Stimulated activated CD4-positive, alpha-beta T cell treated with anti-CD3 and anti-CD28 coated beads, Interleukin-15, amount 100 ng/mL, for 1 hour (primary cell): ENCODE measurements at places on chromosomes 16 and 17.

- DNase-seq, result no peak
Measured at GRCh38 chr17:19418251-19418992, 7.4 kb downstream of the RNF112 start.

DNA sequence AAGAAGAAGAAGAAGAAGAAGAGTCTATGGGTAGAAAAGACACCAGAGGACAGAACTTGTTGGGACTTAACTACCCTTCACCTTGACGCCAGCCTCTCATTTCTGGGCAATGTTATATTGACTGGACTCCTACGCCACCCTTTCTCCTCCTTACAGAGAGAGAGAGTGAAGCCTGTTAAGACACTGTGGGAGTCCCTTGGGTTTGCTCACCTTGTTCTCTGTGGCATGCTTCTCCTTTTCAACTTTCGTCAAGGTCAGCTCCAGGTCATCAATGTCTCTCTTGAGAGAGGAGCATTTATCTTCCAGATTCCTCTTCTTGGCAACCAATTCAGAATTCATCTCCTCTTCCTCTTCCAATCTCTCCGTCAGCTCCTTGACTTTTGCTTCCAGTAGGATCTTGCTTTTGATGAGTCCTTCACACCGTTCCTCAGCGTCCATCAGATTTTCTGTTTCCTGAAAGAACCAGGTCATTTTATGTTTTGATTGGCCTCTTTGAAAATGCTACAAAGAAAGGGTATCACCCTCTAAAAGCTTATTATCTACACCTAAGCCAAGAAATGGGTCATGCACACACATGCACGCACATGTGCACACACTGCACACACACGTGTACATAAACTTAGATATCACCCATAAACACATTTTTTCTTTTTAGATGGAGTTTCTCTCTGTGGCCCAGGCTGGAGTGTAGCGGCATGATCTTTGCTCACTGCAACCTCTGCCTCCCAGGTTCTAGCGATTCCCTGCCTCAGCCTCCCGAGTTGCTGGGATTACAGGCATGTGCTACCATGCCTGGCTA lies 48.8 kb downstream of the MYH13 start:
- DNase-seq, result no peak

DNA sequence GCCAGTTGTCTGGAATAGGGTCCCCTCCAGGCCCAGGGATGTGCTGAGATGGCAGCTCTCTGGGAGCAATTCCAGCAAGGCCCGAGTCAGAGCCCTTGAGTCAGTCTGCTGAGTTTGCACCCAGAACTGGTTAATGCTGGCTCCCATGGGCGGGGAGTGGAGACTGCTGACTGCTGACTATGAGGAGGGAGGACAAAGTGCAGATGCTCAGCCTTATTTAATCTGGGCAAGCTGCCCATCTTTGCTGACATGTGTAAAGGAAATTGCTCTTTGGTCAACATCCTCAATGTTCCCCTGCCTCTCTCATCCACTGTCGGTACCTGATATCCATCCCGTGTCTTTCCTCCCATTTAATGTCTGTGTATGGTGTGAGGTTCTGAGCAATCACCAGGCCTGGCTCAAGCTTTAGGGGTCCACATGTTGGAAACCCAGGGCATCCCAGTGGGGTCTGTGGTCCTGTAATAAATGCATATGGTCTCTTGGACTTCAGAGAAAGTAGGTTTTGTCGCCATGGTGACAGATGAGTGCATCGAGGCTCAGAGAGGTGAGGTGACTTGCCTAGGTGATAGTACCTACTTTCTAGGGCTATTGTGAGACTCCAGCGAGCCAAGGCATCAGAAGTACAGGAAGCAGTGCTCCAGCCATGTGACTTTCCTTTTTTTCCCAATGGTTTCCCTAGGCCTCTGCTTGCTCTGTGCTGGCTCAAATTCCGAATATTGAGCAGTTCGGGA lies 20.0 kb upstream of the RNF135 start:
- no peak for DNase-seq

- DNase-seq, result no peak
Measured at GRCh38 chr16:52993179-52993578, 59.5 kb downstream of the CHD9NB start.

GRCh38 chr17:75488693-75489510 lies 26.4 kb downstream of the CASKIN2 start:
- no peak for DNase-seq

GRCh38 chr16:85858984-85859817 lies 39.8 kb upstream of the IRF8 start:
- no peak for DNase-seq

GRCh38 chr17:49579522-49579921 lies 3.9 kb downstream of the NXPH3 start:
- no peak for DNase-seq

GRCh38 chr16:11010575-11011221 lies 66.3 kb downstream of the CLEC16A start:
- no peak for DNase-seq

DNA sequence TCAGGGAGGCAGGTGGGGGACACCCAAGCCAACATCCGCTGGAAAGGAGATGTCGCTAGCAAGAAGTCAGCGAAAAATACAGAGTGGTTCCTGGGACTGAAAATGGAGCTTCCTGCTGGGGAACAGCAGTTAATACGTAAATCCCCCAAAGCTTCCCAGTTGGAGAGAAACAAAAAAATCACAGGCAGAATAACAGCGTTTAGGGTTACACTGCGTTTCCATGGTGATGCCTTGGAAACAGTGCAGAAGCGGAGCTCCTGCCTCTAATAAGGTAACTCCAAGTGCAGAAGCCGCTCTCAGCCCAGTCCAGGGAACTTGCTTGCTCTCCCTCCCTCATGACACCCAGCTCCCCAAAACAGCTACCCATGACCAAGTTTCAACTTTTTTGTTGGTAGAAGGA lies 73.4 kb downstream of the PLD6 start:
- DNase-seq, result no peak

- DNase-seq, result no peak
Measured at GRCh38 chr17:77467521-77467920, 326.8 kb downstream of the SEC14L1 start.

DNA sequence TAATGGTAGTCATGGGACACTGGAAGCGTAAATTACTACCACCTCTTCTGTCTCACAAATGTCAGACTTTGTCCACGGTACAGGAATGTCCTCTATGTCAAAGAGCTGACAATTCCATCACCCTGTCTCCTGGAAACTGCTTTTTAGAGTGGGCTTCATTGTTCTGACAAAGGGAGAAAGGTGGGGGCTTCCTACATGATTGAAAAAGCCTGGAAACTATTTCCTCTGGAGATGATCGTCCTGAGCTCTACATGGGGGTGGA lies 53.1 kb downstream of the VAT1L start:
- no peak for DNase-seq

DNA sequence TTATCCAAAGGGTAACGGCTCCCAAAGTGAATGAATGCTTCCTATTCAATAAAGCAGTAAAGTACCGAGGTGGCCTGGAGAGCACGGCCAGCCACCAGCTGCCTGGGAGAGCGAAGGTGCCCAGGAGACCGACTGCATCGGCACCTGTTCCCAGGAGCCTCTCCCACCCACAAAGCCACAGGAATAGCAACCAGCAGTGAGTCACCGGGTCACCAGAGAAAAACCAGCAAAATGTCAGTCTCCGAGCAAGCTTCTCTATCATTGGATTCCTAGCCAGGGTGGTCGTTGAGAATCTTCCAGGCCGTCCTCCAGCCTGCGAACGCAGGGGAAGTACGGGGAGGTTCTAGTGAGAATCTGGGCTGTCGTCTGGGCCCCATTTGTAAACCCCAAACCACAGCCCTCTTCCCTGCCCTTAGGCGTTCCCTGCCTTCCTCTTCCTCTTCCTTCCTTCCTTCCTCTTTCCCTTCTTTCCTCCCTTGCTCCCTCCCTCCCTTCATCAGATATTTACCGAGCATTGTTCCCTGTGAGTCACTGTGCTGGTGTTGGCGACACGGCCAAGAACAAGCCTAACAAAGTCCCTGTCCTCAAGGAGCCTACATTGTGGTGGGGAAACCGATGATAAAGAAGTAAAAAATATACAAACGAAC lies 114.6 kb downstream of the SLC39A11 start:
- DNase-seq, result no peak

DNA sequence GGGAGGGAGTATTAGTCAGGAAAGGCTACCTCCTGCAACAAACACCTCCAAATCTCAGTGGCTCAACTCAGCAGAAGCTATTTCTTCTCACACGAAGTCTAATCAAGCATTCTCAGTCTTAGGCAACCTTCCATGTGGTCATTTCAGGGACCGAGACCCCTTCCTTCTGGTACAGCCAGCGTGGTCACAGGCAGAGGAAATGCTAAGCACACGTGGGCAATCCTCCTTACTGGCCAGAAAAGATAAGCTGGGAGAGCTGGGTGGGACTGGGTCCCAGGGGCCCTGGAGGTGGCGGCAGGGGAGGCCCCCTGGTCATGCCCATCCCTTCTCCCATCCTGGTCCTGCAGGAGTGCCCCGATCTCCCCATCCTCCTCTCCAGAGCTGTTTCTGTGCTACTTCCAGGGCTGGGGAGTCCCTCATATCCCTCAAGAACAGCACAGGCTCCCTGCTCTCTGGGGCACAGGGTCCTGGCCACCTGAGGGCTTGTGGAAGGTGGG lies 5.7 kb upstream of the CX3CL1 start:
- no peak for DNase-seq

GRCh38 chr17:2174014-2174413 lies 119.1 kb downstream of the HIC1 start:
- DNase-seq, result no peak

- peak; percentile 95 for DNase-seq
Measured at GRCh38 chr17:44324571-44325275, at the start of gene SLC25A39. SLC25A39 (minus strand) TSS chr17:44324823; CDS start chr17:44323562, 1,261 bp downstream.

- DNase-seq, result no peak
Measured at GRCh38 chr16:55007504-55007903, 76.8 kb downstream of the IRX5 start.

DNA sequence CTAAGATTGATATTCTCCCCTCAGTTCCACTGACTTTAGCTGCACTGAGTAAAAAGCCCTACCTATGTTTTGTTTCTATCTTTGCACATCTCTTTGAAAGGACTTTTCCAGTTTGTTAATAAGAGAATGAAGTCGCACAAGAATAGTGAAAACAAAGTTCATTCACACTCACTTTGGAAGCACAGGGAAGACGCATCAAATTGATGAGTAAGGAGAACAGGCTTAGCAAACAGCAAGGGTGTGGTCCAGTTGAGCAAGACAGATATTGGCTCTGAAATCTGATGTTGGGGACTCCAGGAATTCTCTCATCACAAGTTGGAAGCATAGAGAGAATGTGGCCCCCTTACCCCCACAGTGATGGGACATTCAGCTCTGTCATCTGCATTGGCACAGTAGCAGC lies 221.3 kb downstream of the CDH11 start:
- DNase-seq, result no peak

DNA sequence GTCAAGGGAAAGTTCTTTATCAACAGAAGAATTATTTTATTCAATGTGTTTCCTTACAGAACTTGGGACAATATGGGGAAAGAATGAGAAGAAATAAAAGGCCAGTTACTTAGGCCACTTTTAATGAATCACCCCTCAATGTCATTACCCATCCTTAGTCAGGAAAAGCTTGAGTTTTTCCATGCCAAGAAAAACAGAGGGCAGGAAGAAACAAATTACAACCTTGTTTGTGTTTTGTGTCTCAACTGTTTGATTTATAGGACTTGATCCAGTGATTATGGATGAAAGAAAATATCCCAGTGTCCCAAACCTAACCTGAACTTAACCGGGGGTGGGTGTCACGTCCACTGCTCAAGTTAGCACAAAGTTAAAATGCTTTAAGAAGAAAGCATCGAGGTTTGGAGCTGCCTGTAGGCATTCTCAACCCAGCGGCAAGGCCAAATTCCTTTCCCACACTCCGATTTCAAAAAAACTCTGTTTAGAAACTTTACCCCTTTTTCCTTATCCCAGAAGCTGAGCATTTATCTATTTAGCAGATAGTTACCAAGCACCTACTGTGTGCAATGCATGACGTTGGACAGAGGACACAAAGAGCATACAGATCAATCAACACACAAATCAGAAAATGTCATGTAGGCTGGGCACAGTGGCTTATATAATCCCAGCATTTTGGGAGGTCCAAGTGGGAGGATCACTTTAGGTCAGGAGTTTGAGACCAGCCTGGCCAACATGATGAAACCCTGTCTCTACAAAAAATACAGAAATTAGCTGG lies 14.0 kb upstream of the CYB5B start:
- no peak for DNase-seq

DNA sequence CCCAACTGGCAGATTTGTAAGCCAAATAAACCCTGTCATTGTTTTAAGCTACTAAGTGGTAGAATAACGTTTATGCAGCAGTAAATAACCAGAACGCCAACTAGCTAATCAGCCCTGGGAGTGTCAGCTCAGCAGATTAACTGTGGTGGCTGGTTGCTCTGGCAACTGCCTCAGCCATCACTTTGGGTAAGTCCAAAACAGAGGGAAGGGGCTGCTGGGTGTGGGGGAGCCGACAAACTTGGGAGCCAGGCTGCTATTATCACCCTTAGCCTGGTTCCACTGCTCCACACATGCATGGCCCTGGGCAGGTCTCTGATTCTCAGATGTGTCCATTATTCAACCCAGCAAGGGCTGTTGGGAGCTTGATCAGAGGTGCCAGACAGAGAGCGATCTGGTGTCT lies 22.2 kb upstream of the RHOT1 start:
- DNase-seq, result no peak

- no peak for DNase-seq
Measured at GRCh38 chr16:4869147-4869805, 22.0 kb downstream of the UBN1 start.

DNA sequence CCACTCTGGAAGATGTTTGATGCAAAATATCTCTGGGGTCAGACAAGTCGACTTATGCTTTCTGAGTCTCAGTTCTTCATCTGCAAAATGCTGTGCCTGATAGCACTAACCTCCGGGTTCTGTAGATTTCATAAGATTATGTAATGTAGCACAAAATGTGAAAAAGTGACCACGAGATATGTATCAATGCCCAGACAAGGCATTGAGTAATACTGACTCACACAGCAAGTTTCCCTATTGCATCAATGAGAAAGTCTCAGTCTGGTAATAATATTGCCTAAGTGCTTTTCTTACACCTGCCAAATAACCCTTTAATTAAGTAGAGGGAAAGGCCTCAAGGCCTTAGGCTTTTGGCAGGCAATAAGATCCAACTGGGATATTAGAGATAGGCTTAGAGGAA lies 41.4 kb upstream of the MMP2 start:
- DNase-seq, result no peak

GRCh38 chr16:89924297-89924924 lies 1.3 kb downstream of the TUBB3 start:
- DNase-seq, result no peak

DNA sequence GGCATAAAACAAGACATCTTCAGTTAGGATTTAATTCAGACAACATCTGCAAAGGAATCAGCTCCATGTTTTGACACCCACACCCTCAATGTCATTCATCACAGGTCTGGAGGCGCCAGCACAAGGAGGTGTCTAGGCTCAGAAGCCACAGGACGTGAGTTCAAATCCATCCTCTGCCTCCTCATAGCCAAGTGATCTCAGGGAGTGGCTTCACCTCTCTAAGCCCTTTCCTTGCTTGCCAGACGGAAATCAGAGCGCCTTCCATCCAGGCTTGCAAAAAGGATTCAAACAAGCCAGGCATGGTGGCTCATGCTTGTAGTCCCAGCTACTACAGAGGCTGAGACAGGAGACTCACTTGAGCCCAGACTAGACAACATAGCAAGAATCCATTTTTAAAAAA lies 84.6 kb downstream of the GSG1L start:
- no peak for DNase-seq
